ENCODE measurements at places on chromosomes 4 and X. TPM values are rescaled to one million over a fixed set of nuclear protein-coding genes. Genes with fewer than 3 reads are reported as not detected.

Gene WNK3
- 1.1 TPM for total RNA-seq

Gene CENPVL1
- not detected for total RNA-seq

Gene RHOXF1
- not detected for total RNA-seq

Gene GPR173
- 2.0 TPM for total RNA-seq

Gene MAGEA1
- total RNA-seq, result not detected

Gene USP27X
- total RNA-seq, result 2.5 TPM

Gene RTL9
- under 0.01 TPM for total RNA-seq

Gene CENPC
- 10.7 TPM for total RNA-seq

Gene MID2
- total RNA-seq, result 7.7 TPM

Gene GAGE12H
- total RNA-seq, result not detected

Gene KLHL4
- 4.4 TPM for total RNA-seq

Gene TAF7L
- 0.38 TPM for total RNA-seq

Gene UGT2B15
- total RNA-seq, result not detected
